HepG2 (cell line): ENCODE measurements at places on chromosomes 1 and 21.

GRCh38 chr1:167715157-167715999 is 6.4 kb upstream of the MPZL1 start:
- peak; percentile 84 for DNase-seq

- DNase-seq: no peak
These were observed 141.8 kb upstream of the AJAP1 start for GRCh38 chr1:4512636-4513035.

DNA sequence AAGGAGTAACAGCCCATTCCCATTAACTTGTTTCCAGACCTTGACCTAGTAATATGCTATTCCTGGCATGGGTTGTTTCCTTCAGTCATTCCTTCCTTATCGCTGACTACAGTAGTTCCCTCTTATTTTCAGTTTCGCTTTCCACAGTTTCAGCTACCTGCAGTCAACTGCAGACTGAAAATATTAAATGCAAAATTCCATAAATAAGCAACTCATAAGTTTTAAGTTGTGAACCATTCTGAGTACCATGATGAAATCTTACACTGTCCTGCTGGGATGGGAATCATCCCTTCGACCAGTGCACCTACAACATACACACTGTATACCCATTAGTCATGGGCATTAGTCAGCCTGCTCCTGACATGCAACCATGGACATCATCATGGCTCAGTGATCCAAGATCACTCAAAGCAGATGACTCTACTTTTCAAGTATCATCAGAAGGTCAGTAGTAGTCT is 66.7 kb downstream of the CCDC30 start:
- no peak for DNase-seq

DNA sequence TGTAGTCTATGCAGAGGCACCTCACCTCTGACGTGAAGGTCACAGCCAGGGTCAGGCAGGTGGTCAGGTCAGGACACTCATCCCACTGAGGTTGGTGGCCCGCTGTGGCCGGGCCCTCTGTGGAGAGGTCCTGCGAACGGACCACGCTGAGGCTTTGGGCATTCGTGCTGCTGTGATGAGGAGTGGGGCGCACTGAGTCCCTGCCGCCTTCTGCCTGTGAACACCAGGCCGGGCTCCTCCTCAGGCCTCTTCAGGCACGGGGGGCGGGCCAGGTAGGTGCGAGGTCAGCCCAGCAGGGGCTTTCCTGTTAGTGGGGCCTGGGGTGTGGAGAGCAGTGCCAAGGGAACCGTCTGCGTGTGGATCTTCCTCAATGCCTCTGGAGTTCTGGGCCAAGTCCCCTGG is 39.0 kb downstream of the COQ8A start:
- DNase-seq: no peak

DNA sequence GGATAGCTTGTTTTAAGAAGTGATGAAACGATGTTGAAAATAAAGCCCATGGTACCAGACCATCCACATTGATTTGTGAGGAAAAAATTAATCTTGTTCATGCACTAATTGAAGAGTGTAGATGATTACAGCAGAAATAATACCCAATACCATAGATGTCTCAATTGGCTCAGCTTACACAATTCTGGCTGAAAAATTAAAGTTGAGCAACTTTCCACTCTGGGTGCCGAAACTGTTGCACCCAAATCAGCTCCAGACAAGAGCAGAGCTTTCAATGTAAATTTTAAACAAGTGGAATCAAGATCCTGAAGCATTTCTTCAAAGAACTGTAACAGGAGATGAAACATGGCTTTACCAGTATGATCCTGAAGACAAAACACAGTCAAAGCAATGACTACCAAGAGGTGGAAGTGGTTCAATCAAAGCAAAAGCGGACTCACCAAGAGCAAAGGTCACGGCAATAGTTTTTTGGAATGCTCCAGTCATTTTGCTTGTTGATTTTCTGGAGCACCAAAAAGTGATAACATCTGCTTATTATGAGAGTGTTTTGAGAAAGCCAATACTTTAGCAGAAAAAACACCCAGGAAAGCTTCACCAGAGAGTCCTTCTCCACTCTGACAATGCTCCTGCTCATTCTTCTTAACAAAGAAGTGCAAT is 16.1 kb upstream of the KCNA3 start:
- DNase-seq: no peak

GRCh38 chr21:38658511-38658910 is 147.2 kb upstream of the ETS2 start:
- DNase-seq: no peak

DNA sequence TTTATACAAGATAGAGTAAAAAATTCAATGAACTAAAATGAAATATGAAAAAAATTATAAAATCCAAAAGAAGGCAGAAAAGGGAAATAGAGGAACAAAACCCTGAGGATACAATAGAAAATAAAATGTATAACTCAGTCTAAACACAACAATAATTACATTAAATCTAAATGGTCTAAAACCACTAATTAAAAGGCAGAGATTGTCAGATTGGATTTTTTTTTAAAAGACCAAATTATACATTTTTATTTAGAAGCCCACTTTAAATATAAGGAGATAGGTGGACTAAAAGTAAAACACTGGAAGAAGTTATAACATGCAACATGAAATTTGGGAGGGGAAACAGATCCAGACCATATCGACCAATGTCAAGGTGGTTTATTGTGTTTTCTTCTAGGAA is 95.2 kb downstream of the CATSPERE start:
- no peak for DNase-seq

DNA sequence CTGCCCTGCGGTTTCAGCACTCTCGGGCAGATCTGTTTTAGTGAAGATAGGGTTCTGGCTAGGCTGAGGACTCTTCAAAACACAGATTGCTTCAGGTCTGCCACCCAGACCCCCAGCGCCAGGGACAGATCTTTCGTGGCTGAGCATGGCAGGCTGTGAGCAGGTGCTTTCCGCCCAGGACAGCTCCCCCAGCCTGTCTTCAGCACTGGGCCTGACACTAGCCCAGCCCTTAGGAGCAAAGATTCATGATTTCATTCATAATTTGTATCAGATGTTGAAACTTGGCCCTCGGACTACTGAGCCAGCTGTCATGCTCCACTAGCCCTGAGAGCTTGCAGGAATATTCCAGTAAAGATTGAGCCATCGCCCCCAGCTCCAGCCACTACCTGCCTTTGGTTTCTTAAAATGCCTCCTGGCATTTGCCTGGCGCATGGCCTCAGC is 5.9 kb downstream of the ADPRS start:
- no peak for DNase-seq

GRCh38 chr1:11417162-11417561 is 61.8 kb upstream of the DISP3 start:
- no peak for DNase-seq

DNA sequence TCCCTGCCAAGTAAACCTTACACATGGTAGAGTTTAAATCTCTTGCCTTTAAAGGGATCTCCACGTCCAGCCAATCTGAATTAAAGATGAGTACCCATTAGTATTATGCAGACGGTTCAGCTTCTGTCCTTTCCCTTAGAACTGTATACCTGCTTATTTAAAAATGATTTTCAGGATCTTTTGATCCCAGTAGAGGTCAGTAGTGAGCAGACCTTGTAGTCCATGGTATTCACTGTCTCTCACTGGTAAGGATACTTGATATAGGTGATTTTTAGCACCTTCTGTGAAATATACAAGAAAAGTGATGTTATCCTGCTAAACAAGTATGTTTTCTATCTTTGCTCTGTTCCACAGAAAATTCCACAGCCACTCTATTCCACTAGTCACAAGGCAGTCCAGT is 1211.6 kb upstream of the ADGRL4 start:
- DNase-seq: peak; percentile 20

DNA sequence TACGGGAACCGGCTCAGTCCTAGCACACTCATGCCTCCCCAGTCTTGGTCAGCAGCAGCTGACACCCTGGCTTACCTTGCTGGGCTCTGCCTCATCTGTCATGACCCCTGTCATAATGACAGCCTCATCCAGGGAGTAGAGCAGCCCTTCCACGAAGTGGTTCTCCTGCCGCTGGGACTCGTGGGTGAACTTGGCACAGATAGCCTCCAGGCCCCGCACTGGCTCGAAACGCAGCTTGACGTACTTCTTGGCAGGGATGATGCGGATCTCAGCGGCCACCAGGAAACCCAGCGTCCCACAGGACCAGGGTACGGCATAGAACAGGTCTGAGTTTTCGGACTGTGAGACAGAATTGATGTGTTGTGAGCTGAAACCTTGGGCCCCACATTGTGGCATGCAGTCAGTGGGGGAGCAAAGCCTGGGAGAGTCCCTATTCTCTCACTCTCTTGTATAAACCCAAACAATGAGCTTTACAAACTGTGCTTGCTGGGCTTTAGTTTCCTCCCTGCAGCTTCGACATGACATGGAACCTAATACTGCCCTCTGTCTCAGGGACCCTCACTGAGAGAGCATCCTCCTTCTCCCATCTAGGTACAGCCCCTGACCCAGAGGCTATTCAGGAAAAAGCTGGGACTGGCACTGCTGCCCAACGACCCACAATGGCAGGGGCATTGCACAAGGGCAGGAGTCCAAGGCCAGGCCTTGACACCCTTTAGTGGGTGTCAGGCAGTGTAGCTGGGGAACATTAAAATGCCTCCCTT is 15.5 kb downstream of the DHCR24 start:
- no peak for DNase-seq

GRCh38 chr1:199124351-199124750 is 485.5 kb downstream of the PTPRC start:
- no peak for DNase-seq

GRCh38 chr1:12581179-12581578 is 36.8 kb downstream of the DHRS3 start:
- no peak for DNase-seq

- no peak for DNase-seq
These were observed 19.3 kb downstream of the SERTAD4 start for GRCh38 chr1:210251680-210252490.

GRCh38 chr1:235156740-235157139 is 4.3 kb downstream of the RBM34 start:
- no peak for DNase-seq

DNA sequence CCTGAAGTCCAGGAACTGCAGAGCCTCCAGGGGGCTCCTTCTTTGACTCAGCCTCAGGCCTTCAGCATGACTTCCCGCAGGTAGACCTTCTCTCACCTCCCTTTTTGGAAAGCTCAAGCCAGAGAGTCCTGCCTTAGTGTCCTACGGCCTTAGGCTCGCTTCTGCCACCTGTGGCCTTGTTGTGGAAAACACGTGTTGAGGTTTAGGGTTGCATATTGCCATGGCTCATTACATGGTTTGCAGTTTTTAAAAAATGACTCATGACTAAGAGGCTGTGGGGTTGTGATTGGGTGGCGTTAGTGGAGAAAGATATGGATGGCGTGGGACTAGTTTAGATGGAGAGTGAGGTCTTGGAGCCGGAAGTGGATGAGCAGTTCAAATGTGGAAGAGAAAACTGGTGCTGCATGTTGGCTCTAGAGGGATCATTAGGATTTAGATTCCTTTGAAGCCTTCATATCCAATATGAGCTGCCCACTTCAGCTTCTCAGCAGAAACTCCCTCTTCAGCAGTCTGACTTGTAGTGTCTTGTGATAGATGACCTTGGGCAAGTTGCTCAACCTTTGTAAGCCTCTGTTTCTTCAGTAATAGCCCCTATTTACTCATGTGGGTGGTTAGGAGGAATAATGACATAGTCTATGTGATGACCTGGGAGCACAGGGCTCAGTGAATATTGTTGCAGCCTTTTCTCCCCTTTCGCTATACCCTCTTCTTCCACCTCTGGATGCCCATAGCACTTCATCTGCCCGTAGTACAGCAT is 6.5 kb upstream of the FGGY start:
- DNase-seq: peak; percentile 56

DNA sequence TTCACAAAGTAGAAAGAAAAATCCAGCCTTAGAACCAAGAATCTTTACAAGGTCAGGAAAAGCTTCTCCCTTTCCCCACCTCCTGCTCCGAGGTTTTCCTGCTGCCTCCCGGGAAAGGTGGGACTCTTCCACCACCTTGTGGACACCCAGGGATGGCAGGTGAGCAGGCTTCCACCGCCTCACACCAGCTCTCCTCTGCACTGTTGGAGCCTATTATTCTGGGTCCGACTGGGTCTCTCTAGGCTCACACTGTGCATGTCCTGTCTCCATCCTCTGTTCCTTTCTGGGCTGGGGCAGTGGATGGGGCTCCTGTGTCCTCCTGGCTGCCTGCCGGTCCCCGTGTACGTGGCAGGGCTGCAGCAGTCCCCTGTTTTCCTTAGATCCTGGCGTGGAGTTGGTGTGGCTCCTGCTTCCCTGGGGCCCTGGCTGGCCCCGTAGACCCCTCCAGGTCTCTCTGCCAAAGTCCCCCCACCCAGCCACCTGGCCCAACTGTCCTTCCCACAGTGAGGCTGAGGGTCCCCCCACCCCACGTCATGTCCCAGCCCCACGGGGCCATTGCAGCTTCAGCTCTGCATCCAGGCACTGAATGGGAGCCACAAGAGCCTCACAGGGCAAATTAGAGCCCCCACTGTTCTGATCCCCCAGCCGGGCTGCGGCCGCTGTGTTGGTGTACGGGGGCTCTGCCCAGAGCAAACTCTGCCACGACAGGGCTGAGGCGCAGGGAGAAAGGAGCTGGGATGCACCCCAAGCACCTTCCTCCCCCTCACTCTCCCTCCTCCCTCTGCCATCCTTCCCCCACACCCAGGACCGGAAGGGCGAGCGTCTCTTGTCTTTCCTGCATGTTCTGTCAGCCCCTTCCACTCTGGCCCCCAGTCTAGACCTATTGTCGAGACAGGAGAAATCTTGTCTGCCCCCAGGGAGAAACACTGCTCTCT is 3.3 kb upstream of the SLC45A1 start:
- peak; percentile 73 for DNase-seq

GRCh38 chr1:165671526-165671925 is 26.8 kb downstream of the ALDH9A1 start:
- DNase-seq: no peak

GRCh38 chr1:10622910-10623685 is 148.3 kb downstream of the PEX14 start:
- no peak for DNase-seq

DNA sequence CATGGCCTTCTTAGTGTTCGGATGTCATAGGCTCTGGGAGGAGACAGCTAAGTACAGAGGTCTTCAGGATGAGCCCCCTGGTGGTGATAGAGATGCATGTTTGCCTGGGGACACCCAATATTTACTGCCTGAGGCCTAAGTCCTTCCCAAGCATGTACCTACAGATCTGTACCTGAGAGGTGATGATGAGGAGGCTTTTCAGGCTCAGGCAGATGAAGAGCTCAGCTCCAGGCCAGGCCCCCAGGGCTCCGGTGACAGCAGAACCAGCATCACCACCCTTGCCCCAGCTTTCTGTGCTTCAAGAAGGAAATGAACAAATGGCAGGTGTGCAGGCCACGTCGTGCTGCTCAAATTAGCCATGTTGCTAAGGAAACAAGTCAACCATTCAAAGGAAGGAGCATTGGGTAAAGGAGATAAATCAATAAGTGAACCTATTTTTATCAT is 21.1 kb downstream of the CACNA1E start:
- DNase-seq: peak; percentile 48

- no peak for DNase-seq
These were observed 2.4 kb downstream of the PGLYRP4 start for GRCh38 chr1:153346077-153346723.

- no peak for DNase-seq
These were observed 10.9 kb downstream of the OLIG2 start for GRCh38 chr21:33036430-33037162.
